ENCODE measurements at places on chromosomes 11 and 22.
A peak's percentile ranks its signal among the peaks of the same experiment; 100 is the strongest.

DNA sequence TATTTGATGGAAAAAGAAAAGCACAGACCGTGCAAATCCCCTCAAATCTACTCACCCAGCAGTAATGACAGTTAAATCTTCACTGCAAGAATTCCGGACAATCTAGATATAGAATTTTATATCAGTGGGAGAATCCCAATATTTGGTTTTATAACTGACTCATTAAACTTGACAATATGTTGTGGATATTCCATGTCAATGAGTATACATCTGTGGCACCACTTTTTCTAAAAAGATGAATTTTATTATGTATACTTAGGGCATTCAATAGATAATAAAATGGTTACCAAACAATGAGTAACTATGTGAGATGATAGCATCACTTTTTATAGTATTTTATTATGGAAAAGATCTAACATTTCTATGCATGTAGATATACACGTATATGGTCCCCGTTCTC, 79.9 kb downstream of the OSBP2 start:
- DNase-seq, result no peak

- no peak for DNase-seq
Observed at GRCh38 chr11:119471329-119471728, 48.4 kb upstream of the THY1 start.

GRCh38 chr11:122764371-122765090, 73.8 kb upstream of the CRTAM start:
- DNase-seq, result no peak

- peak; percentile 91 for DNase-seq
Observed at GRCh38 chr11:34243600-34244464, 114.0 kb downstream of the ABTB2 start.

GRCh38 chr11:8178297-8178696, 9.5 kb upstream of the RIC3 start:
- DNase-seq, result no peak

DNA sequence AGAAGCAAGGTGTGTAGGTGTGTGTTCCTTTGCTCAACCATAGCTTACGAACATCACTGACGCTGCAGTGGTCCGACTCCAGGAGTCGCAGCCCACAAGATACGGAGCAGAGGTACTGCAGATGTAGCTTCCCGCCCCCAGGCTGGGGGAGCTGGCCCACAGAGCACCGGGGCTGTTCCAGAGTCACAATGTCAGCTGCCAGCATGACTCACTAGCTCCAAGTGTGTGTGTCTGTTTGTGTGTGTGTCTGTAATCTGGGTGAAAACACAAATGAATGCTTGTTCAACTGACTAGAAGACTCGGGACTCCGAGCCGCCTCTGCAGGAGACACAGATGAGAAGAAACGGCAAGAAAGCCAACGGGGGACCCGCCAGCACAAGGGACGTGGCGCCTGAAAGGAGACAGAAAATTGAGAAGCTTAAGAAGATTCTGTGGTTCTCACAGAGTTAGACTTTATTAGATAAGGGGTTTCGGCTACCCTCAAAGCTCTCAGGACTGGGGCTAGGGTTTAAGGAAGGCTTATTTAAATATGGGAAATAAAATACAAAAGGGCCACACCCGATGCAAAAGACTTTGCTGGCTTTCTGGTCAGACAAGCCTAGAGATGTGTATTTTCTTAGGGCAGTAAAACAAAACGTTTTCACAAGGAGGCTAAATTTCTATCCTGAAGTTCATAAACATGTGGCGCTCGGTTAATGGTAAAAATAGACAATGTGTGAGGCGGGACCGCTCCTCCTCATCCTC, 10.7 kb downstream of the VSIG10L2 start:
- DNase-seq, result no peak

DNA sequence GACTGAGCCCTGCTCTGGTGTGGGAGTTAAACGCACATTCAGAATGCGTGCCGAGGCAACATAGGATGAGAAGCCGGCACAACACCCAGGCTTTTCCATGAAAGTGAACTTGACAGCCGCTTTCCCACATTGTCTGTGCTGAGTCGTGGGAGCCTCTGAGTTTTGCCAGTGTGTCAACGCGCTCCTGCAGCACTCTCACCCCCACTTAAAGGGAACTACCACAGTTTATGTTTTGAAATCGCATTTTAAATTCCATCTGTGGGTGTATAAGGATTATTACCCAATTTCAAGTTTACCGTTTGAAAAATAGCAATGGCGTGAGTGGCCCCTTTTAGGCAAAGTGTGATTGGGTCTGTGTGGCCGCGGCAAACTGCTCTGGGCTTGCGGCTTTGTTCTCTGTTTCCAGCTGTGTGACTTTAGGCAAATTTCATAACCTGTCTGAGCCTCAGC, 81.5 kb downstream of the FBLN1 start:
- DNase-seq, result no peak

DNA sequence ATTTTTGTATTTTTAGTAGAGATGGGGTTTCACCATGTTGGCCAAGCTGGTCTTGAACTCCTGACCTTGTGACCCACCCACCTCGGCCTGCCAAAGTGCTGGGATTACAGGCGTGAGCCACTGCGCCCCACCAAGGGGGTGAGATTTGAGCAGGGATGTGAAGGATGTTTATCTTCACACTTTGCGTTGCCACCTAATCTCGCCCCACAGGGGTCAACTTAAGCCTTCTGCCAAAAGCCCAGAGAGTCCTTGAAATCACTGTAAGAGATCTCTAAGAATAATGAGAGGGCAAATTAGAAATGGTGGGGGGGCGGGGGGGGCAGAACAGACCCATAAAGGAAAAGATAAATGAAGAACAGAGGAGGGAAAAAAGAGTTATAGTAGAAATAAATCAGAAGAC, 158.3 kb upstream of the TIMP3 start:
- DNase-seq, result no peak

- peak; percentile 28 for DNase-seq
Observed at GRCh38 chr11:2301631-2302305, at the start of the genes C11orf21 and TSPAN32. C11orf21 (minus strand) TSS chr11:2301918; CDS start chr11:2301808, 110 bp downstream. TSPAN32 (plus strand) TSS chr11:2302013; CDS start chr11:2302150, 137 bp downstream.

DNA sequence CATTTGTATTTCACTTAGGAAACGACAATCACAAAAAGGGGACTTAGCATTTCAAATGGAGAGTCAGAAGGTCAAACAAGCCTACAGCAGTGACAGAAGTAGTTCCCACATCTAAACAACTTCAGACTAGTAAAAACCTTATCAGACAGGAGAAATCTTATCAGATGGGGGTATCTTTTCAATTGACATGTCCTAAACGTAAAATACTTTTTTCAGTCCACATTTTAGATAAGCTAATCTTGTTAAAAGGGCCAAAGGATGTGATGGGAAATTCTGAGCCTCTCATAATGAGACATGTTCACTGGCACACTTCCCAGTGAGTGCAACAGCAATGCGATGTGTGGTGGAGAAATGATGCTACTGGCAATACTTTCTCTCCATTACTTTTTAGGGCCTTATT, 2.4 kb downstream of the MAPK1 start:
- DNase-seq, result peak; percentile 11

DNA sequence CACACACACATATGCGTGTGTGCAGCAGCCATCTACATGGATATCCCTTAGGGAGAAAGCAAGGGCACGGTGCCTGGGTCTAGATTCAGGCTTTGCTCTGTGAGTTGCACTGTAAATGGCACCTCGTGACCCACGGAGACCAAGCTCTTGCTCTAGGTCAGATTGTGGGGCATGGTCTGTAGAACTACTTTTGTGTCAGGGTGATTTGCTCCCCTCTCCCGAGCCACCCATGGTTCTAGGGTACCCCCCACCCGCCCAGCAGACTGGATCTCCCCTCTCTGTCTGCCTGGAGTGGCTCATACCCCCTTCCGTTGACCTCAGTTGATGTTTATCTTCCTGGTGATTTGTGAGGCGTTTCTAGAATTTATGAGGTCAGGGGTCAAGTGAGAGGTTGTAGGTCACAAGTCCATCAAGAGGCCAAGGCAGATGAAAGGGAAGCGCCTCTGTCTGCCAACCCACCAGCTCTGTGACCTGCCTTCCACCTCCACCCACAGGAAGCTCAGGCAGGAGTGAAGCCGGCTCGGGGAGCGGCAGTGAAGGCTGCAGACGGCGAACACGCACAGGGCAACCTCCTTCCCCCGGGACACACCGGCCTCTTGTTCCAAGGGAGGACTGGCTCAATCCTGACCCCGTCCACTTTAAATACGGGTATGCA, 76.2 kb upstream of the TTLL12 start:
- DNase-seq, result no peak

- no peak for DNase-seq
Observed at GRCh38 chr11:15594607-15595006, 479.9 kb downstream of the INSC start.

DNA sequence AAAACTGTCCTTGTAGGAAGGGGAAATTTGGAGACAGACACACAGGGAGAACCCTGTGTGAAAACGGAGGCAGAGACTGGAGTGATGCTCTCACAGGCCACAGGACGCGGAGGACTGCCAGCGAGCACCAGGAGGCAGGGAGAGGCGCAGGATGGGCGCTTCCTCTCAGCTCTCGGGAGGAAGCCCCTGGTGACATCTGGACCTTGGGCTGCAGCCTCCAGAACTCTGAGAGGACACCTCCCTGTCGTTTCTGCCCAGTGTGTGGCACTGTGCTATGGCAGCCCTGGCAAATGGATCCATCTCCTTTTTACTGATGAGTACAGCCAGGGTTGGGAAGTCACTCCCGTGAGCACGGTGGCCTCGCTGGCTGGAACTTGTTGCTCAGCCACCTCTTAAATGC, 73.9 kb downstream of the LRRC32 start:
- no peak for DNase-seq

GRCh38 chr22:36391638-36392037, 3.9 kb upstream of the MYH9 start:
- no peak for DNase-seq

DNA sequence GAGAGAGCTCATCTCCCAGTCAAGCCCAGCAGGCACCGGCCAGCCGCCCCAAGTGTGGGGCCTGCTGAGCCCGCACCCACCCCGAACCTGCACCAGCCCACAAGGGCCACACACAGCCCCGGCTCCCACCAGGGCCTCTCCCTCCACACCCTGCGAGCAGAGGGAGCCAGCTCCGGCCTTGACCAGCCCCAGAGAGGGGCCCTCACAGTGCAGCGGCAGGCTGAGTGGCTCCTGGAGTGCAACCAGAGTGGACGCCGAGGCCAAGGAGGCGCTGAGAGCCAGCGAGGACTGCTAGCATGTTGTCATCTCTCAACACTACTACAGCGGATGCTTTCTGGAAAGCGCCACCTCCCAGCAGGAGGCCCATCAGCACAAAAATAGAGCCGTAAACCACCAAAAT, 10.9 kb downstream of the DEFB108B start:
- no peak for DNase-seq

- no peak for DNase-seq
Observed at GRCh38 chr11:77147036-77147315, 18.9 kb downstream of the MYO7A start.

DNA sequence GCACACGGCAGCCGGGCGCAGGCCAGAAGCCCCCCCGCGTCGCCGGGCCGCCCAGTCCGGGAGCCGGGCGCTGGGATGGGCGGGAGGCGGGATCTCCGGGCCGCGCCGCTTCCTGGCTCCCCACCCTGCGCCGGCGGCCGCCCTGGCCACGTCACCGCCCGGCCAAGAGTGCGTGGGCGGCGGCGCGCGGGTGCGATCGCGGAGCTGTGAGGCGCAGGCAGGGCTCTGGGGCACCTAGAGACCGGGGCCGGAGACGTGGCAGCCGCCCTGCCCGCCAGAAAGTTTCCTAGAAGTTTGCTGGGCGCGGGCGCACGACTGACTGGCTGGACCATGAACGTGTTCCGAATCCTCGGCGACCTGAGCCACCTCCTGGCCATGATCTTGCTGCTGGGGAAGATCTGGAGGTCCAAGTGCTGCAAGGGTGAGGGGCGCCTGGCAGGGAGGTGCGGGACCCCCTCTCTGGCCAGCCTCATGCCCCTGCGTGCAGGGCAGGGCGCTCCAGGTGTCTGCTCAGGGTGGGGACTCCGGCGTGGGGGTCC, at the start of gene KDELR3:
Gene KDELR3, plus strand, starts transcription at position 193 of the 539 bp plus-strand sequence. Its CDS starts 138 bp downstream, at position 331.
- peak; percentile 37 for DNase-seq

DNA sequence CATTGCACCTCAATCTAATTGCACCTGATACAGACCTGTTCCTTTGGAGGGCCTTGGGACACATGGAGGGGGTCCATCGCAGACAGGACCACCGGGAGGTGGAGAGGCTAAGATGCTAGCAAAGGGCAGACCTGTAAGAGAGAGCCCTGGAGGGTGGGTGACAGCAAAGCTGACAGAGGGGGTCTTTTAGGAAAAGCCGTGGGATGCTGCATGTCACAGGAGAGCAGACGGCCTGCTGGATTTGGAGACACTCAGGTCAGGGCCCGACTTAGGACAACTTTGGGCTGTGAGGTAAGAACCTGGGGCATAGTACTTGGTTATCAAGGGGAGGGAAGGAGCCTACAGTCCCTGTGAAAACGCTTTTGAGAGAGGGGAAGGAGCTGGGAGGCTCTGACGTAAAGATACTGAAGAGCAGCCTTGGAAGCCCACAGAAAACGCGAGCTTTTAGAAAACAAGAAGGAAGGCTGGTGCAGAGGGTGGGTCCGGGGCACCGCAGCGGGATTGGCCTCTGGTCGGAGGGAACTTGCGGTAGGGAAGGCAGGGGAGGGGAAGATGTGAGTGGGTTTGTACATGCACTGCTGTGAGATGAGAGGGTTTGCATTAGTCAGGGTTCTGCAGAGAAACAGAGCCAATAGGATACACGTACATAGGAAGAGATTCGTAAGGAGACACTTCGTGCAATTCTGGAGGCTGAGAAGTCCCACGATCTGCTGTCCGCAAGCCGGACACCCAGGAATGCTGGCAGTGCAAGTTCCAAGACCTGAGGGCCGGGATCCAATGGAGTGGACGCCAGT, 868.5 kb downstream of the TBC1D22A start:
- no peak for DNase-seq

DNA sequence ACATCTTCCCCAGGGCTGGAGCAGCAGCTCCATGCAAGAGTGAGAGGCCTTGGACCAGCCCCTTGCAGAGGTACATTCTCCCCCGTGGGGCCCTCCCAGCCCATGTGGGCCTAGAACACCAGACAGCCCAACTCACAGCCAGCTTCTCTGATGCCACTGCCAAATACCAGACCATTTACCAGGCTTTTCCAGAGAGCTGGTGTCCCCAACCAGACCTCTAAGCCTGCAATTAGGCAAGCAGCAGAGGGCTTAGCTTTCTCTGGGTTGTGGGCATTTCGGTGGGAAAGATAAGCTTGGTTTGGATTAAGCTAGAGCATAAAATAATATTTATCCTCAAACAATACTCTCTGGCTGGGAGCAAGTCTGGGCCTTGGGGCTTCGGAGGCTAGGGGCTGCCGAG, 75.6 kb downstream of the TP53I11 start:
- no peak for DNase-seq

- no peak for DNase-seq
Observed at GRCh38 chr11:72871119-72871518, 56.9 kb downstream of the ATG16L2 start.

DNA sequence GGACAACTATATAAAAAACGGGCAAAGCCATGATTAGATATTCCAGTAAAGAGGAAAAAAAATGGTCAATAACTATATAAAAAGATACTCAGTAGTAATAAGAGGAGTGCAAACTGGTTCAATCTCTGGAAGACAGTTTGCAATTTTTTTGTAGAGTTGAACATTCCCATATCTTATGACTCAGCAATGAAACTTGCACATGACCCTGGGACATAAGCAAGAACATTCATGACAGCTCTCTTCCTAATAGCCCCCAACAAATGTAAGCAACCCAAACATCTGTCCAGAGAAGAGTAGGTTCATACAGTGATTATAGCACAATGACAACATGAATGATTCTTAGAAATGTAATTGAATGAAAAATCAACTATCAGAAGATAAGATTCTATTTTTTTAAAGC, 21.8 kb upstream of the CSF2RB start:
- no peak for DNase-seq

Measured in RCC 7860 (cell line).